ENCODE measurements at places on chromosomes 7 and 10. TPM values are rescaled to one million over a fixed set of nuclear protein-coding genes. Genes with fewer than 3 reads are reported as not detected.

PSD gene
- total RNA-seq = 2.3 TPM

GFRA1 gene
- 7.6 TPM for total RNA-seq

CHN2 gene
- total RNA-seq = 37.3 TPM

HECW1 gene
- 0.51 TPM for total RNA-seq

FKBP6 gene
- total RNA-seq = not detected

FAM25C gene
- not detected for total RNA-seq

GRCh38 chr10:28282336-28282735 lies 20.5 kb downstream of the MPP7 start:
- DNase-seq = no peak

- DNase-seq = no peak
These were observed 372.4 kb upstream of the VWC2 start for GRCh38 chr7:49400891-49401550.

- DNase-seq = no peak
These were observed 155.1 kb downstream of the OR13A1 start for GRCh38 chr10:45160271-45160670.

GRCh38 chr10:123724747-123725146 lies 58.6 kb downstream of the GPR26 start:
- DNase-seq = no peak

DNA sequence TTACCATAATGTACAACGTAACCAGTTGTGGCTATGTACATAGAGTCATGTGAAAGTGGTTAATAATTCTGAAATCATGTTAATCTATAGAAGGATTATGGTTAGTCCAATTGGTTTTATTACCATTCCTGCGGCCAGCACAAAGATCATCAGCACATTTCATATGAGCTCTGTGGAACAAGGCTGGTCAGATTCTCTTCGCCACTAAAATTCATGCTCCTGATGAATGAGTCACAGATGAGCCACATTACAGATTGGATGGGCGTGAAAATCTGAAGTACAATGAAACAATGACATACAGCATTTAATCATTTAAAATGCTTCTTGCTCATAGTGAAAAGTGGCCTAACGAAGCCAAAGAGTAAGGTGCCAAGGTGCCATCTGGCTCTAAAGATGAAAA lies 716.2 kb upstream of the PHF14 start:
- no peak for DNase-seq

All from spleen (tissue), 13 donors.